Neural crest cell (in vitro differentiated cells): ENCODE measurements at places on chromosomes 11 and 22. TPM values are rescaled to one million over a fixed set of nuclear protein-coding genes. Genes with fewer than 3 reads are reported as not detected.

BDNF gene
- 0.07 and 0.20 TPM in 2 replicates for total RNA-seq

SOX6 gene
- total RNA-seq, result 18.6 and 19.6 TPM in 2 replicates

CPT1A gene
- 0.48 and 0.54 TPM in 2 replicates for total RNA-seq

SCARF2 gene
- total RNA-seq, result 23.1 and 23.4 TPM in 2 replicates

OTOG gene
- total RNA-seq, result not detected in 2 replicates

MYOD1 gene
- not detected in 2 replicates for total RNA-seq

PDGFD gene
- 3.3 and 3.4 TPM in 2 replicates for total RNA-seq

IRAG1 gene
- total RNA-seq, result 5.4 and 6.1 TPM in 2 replicates

KCNQ1 gene
- 0.86 and 0.91 TPM in 2 replicates for total RNA-seq

DNA sequence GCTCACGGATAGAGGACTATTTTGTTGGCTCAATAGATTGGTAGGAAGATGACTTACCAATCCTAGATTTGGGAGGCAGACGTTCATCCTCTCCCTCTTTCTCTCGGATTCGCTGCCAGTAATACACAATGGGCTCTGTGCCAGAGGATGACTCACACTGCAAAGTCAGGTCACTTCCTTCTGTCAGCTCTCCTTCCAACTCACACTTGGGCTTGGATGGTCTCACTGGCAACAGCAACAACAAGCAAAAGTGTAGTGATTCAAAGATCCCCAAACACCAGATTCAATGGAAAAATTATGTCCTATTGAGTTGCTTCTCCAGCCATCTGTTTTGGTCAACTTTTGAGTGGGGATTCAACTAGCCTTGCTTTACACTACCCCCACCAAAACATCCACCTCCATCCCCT is 21.7 kb upstream of the HSPA8 start:
- H3K27ac ChIP-seq, result no peak overlapping the region
- H3K4me1 ChIP-seq, result peaks cover 5% of the 10 kb centered on the region
- no peak for DNase-seq
- no peak overlapping the region for H3K4me3 ChIP-seq
- H3K36me3 ChIP-seq, result peaks cover 4% of the 10 kb centered on the region
- H3K27me3 ChIP-seq, result no peaks in the 10 kb centered on the region

GRCh38 chr11:23540101-23540561 is 679.9 kb upstream of the CCDC179 start:
- no peak overlapping the region for H3K4me3 ChIP-seq
- no peak overlapping the region for H3K27ac ChIP-seq
- H3K27me3 ChIP-seq, result peaks cover 5% of the 10 kb centered on the region
- H3K36me3 ChIP-seq, result no peaks in the 10 kb centered on the region

DNA sequence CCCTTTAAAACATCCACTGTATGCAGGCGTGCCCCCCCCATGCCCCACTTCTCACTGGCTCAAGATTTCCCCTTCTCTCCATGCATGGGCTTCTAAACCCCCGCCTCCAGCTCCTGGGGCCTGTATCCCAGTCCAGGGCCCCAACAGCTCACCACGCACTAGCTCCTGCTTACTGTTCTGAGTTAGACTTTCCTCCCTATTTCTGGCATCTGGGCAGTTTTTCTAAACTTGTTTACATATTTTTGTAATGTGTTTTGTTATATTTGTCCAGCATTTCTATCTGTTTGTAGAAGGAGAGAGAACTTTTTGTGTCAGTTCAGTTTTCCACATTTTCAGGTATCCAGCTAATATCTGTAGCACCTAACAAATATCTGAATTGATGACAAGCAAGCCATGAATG is 178.5 kb downstream of the SPON1 start:
- no peaks in the 10 kb centered on the region for H3K4me1 ChIP-seq
- no peak overlapping the region for H3K4me3 ChIP-seq
- DNase-seq, result no peak
- no peaks in the 10 kb centered on the region for H3K27me3 ChIP-seq

GRCh38 chr11:27626938-27627586 is 73.2 kb downstream of the BDNF start:
- DNase-seq, result no peak
- peaks cover 2% of the 10 kb centered on the region for H3K36me3 ChIP-seq
- no peak overlapping the region for H3K4me3 ChIP-seq
- no peaks in the 10 kb centered on the region for H3K4me1 ChIP-seq
- no peak overlapping the region for H3K27ac ChIP-seq

DNA sequence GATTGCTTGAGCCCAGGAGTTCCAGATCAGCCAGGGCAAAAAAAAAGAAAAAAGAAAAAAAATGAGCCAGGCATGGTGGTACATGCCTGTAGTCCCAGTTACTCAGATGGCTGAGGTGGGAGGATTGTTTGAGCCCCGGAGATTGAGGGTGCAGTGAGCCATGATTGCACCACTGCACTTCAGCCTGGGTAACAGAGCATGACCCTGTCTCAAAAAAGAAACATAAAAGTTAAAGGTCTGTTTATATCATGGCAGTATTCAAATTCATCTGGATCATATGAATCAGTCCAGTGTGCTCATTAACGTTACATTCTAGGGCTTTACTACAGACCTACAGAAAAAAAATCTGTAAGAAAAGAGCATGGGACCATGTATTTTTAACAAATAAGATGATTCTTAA is 13.9 kb downstream of the HSD17B12 start:
- peaks cover 36% of the 10 kb centered on the region for H3K36me3 ChIP-seq
- no peak overlapping the region for H3K4me3 ChIP-seq
- H3K27me3 ChIP-seq, result no peaks in the 10 kb centered on the region
- no peak for DNase-seq

GRCh38 chr11:19987331-19987801 is 172.9 kb downstream of the DBX1 start:
- no peaks in the 10 kb centered on the region for H3K4me1 ChIP-seq
- H3K4me3 ChIP-seq, result no peak overlapping the region
- peaks cover 2% of the 10 kb centered on the region for H3K36me3 ChIP-seq
- no peak for DNase-seq
- no peak overlapping the region for H3K27ac ChIP-seq
- H3K27me3 ChIP-seq, result no peaks in the 10 kb centered on the region

DNA sequence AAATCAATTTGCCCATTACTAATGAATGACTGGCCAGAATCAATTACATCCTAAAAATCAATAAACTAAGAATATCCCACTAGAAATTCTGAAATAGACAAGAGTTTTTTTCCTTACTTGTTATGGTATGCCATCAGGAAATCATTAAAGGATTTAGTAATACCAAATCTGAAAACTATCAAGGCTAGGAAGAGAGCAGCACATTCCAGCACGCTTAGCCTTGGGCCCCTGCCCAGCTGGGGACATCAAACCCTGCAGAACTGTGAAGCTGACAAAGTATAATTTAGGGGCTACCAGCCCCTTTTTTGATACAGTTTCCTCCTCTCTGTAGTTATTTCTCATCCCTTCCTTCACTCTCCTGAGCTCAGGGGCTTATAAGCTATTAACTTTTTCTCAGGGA is 247.8 kb upstream of the ZC3H12C start:
- H3K36me3 ChIP-seq, result no peaks in the 10 kb centered on the region
- H3K4me1 ChIP-seq, result no peaks in the 10 kb centered on the region
- peaks cover 7% of the 10 kb centered on the region for H3K27me3 ChIP-seq
- no peak overlapping the region for H3K4me3 ChIP-seq
- no peak overlapping the region for H3K27ac ChIP-seq

DNA sequence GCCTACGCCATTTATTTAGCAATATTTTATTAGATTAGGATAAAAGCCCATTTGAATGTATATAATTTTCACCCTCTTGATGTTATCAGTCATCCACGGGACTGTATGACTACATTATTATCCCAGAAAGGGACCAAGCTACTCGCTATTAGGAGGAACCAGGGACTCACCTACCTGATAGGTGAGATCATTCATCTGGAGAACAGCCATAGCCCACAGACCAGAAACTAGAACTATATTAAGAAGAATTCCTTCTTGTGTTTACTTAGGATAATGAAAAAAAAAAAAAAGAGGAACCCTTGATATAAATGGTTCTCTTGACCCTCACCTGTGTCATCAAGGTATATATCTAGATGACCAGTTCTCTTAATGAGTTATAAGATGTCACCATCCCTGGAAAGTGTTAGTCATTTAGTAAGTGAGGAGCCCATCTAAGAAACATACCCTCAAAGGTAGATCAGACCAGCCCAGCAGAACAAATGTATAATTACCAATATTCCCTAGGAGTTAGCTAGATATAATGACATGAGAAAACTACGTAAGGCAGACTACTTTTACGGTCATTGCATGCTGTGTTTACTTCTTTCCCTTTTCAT is 8.0 kb downstream of the SIK3 start:
- H3K4me1 ChIP-seq, result peaks cover 13% of the 10 kb centered on the region
- peaks cover 11% of the 10 kb centered on the region for H3K36me3 ChIP-seq
- H3K27me3 ChIP-seq, result no peaks in the 10 kb centered on the region
- H3K27ac ChIP-seq, result no peak overlapping the region
- DNase-seq, result no peak
- H3K4me3 ChIP-seq, result no peak overlapping the region

- H3K36me3 ChIP-seq, result no peaks in the 10 kb centered on the region
- no peak overlapping the region for H3K27ac ChIP-seq
- DNase-seq, result no peak
- no peak overlapping the region for H3K4me3 ChIP-seq
Measured at GRCh38 chr22:29443452-29443851, 5.1 kb downstream of the RFPL1 start.

- DNase-seq, result no peak
- no peaks in the 10 kb centered on the region for H3K4me1 ChIP-seq
- no peak overlapping the region for H3K27ac ChIP-seq
- H3K4me3 ChIP-seq, result no peak overlapping the region
- no peaks in the 10 kb centered on the region for H3K27me3 ChIP-seq
- H3K36me3 ChIP-seq, result no peaks in the 10 kb centered on the region
Measured at GRCh38 chr11:80284946-80285785, 844.3 kb upstream of the TENM4 start.

- no peak overlapping the region for H3K27ac ChIP-seq
- no peaks in the 10 kb centered on the region for H3K4me1 ChIP-seq
- no peak for DNase-seq
Measured at GRCh38 chr11:30281476-30282288, 41.2 kb upstream of the ARL14EP start.

DNA sequence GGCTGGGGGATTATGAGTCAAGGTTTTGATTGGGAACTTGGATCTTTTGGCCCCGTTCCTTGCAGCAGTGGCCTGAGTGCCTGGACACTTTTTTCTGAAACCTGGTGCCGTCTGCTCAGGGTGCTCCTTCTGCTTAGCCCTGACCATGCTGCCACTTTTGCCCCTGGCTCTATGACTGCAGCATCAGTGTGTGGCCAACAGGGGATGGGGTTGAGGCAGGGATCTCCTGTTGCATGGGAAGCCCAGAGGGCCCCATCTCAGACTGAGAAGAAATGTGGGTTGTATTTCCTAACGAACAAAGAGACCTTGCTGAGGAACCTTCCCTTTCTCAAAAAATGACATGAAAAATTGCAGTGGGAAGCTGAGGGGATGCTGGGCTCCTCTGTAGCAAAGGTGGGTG is 18.7 kb downstream of the POU2F3 start:
- H3K4me1 ChIP-seq, result peaks cover 12% of the 10 kb centered on the region
- no peaks in the 10 kb centered on the region for H3K36me3 ChIP-seq
- H3K27ac ChIP-seq, result no peak overlapping the region
- no peak overlapping the region for H3K4me3 ChIP-seq
- DNase-seq, result no peak
- H3K27me3 ChIP-seq, result peaks cover 47% of the 10 kb centered on the region

- H3K4me1 ChIP-seq, result no peaks in the 10 kb centered on the region
- DNase-seq, result no peak
- peaks cover 4% of the 10 kb centered on the region for H3K27me3 ChIP-seq
- no peak overlapping the region for H3K27ac ChIP-seq
- H3K36me3 ChIP-seq, result no peaks in the 10 kb centered on the region
- no peak overlapping the region for H3K4me3 ChIP-seq
Measured at GRCh38 chr22:48101704-48102103, 1339.3 kb downstream of the TBC1D22A start.

GRCh38 chr11:11215058-11215815 is 137.8 kb downstream of the CSNK2A3 start:
- DNase-seq, result no peak
- H3K4me1 ChIP-seq, result peaks cover 21% of the 10 kb centered on the region
- H3K27me3 ChIP-seq, result no peaks in the 10 kb centered on the region
